ENCODE measurements at places on chromosomes 1 and 21.
A peak's percentile ranks its signal among the peaks of the same experiment; 100 is the strongest.

DNA sequence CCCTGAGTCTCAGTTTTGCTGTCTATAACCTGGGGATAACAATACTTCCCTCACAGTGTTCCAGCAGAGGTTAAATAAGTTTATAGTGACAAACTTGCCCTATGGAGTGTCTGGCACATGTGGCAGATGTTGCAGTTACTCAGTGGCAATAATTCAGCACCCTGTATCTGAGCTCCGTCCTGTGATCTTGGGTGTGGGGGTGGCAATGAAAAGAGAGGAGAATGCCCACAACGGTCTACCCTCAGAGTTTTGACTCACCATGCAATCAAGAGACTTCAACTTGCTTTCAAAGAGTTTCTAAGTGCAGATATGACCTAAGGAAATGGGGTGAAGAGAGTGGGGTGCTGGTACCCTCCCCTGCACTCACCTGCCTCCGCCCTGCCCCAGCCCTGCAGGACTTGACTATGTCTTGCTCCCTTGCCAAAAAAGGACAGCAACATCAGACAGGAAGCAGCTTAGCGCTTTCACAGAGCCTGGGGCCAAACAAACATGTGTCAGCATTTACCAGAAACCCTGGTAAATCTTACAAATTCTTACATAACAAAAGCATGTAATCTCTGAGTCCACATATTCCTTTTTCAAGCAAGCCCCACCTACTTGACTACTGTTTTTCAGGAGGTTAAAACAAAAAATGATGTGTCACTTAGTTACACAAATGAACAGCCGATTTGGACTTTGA lies 185.1 kb upstream of the CAMK1G start:
- no peak for DNase-seq

GRCh38 chr21:37230632-37231248 lies 36.4 kb downstream of the VPS26C start:
- no peak for DNase-seq

DNA sequence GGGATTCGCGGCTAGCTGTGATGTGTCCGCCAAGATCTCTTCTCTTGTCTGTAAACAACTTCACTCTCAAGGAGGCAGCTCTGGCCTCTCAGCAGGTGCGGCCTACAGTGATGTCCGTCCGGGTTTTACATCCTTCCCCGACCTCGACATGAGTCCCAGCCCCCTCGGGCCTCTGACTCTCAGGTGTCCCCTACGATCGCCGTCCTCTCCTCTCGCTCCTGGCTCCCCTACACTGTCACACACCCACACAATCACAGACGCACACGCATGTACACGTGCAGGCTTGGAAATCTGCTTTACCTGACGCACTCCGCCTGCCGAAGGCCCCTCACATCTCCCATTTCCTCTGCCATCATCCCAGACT lies 797 bp upstream of the RSPH1 start:
- DNase-seq: no peak

DNA sequence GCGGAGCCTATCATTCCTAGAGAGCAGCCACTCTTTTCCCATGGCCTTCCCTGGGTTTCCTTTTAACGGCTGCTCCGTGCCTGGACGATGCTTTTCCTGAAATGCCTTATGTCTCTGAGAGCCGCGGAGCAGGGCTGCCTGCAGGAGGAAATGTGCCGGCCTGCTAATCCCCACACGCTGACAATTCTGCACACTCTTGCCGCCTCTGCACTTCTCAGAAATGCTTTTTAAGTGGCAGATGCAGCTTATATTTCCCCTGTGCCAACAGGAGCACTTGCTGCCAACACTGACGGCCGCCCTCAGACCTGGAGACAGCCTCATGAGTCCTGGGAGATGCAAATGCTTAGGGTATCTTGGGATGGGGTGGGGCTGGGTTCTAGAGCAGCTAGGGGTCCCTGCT lies 253.2 kb downstream of the GRIK3 start:
- no peak for DNase-seq

GRCh38 chr21:24276204-24276603 lies 1331.1 kb downstream of the MRPL39 start:
- no peak for DNase-seq

DNA sequence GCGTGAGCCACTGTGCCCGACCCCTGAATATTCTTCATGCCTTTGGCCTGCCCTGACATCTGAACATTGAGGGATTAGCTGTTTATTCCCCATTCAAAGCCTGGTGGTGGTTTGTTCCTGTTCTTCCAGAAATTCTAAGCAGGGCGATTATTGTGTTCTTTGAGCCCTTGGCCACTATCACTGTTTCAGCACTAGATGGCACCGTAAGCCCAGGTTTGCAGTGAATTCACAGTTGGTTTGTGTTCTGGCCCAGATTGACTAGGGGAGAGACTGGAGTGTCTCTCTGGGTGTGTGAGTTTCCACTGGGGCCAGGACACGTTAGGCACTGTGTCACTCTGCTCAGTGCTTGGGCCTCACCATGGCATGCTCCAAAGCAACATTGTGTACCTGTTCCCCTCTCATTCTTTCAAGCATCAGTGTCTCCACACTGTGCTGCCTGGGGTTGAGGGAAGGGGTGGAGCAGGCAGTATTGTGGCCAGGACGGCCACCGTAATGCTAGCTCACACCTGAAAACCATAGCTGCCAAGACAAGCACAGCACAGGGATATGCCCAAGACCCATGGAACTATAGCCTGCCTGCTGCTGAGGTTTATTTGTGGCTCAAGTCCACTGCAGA lies 52.7 kb downstream of the PKN2 start:
- DNase-seq: no peak

DNA sequence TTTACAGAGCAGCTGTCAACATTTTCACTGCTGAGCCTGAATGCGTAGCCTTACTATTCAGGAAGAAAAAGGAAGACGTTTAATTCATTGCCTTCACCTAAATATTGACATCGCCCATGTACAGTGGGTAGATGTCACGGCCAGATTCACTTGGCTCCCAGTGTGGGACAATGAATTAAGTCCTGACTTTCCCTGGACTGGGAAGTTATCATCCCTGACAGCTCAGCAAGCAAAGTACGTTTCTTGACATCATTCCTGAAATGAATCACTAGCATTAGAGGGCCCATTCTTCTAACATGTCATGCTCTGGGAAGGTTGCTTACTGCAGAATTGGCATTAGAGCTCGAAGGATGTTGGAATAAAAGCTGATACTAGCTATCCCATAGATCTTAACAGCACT lies 37.8 kb downstream of the LRRC53 start:
- no peak for DNase-seq

- no peak for DNase-seq
Measured at GRCh38 chr1:153429266-153430165, 13.2 kb downstream of the S100A7A start.

- DNase-seq: peak; percentile 63
Measured at GRCh38 chr1:234989019-234989418, 139.6 kb downstream of the TOMM20 start.

- DNase-seq: no peak
Measured at GRCh38 chr1:22245100-22245650, 102.3 kb upstream of the WNT4 start.

Measured in stimulated activated CD8-positive, alpha-beta memory T cell treated with anti-CD3 and anti-CD28 coated beads, Interleukin-7, amount 100 ng/mL, for 48 hours (primary cell).